ENCODE measurements at places on chromosomes 6 and 20.

GRCh38 chr6:46333481-46333880 lies 157.8 kb downstream of the RCAN2 start:
- DNase-seq: no peak

- peak; percentile 3 for DNase-seq
These were observed 1024.0 kb downstream of the GRIK2 start for GRCh38 chr6:102417368-102417998.

GRCh38 chr20:29314294-29314693 lies 1943.2 kb upstream of the DEFB115 start:
- no peak for DNase-seq

GRCh38 chr6:116316772-116317467 lies 37.2 kb upstream of the TSPYL1 start:
- peak; percentile 24 for DNase-seq

- no peak for DNase-seq
These were observed 9.8 kb upstream of the TPBG start for GRCh38 chr6:82353848-82354247.

- DNase-seq: no peak
These were observed 34.5 kb upstream of the CEP85L start for GRCh38 chr6:118685823-118686449.

DNA sequence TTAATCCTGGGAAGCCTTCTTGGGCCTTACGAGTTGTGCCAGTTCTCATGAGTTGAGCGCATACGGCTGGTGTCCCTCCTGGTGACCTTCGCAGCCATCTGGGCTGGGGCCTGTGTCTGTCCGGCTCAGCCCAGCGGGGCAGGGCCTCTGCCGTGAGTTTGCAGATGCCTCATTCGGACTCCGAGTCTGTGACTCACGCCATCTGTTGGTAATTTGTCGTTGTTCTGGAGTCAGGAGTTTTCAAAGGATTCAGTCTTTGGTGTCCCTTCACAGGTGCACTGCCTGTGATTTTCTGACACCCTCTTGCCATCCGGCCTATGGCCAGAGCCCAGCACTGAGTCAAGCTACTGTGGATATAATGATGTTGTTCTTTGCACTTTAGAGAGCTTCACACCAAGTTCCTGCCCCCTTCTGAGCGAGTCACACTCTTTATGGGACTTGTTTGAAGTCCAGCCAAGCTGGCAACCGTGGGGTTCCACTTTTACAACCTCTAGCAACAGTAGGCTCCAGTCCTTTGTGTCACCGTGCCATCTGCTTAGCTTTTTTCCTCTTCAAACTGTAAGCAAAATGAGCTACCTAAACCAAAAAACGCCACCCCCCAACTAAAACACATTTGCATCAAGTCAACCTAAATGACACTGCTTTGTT lies 175.6 kb downstream of the AIG1 start:
- no peak for DNase-seq

- DNase-seq: peak; percentile 95
These were observed 86.3 kb downstream of the SNX5 start for GRCh38 chr20:17882065-17882833.

GRCh38 chr6:88368071-88368787 lies 202.1 kb upstream of the CNR1 start:
- no peak for DNase-seq

- no peak for DNase-seq
These were observed 39.4 kb upstream of the DACT2 start for GRCh38 chr6:168358842-168359420.

DNA sequence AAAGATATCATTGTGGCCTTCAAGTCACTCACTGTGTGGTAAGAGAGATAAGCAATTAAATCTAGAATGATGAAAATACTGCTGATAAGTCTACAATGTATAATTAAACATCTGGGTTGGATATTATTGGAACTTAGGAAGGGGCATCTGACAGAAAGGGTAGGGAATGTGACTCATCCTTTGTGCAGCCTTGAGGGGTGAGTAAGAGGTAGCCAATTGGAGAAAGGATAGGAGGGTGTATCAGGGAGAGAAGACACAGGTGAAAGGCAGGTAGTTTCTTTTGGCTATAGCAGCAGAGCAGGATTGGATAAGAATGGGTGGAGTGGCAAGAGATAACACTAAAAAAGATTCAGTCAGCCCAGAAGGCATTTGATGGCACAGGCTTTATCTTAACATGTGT lies 182.0 kb downstream of the COL21A1 start:
- DNase-seq: no peak

DNA sequence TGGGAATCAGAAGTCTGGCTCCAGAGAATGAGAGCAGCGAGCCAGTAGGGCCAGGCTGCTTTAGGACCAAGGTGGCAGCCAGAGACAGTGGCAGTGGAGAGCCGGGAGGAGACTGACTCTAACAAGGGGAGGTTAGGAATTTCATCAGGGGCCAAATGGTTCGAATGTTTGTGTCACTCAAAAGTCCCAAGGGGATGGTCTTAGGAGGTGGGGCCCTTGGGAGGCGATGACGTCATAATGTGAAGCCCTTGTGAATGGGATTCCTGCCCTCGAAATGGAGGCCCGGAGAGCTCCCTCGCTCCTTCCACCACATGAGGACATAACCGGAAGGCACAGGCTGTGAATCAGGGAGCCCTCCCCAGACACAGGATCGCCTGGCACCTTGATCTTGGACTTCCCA lies 299.7 kb downstream of the QKI start:
- DNase-seq: no peak

DNA sequence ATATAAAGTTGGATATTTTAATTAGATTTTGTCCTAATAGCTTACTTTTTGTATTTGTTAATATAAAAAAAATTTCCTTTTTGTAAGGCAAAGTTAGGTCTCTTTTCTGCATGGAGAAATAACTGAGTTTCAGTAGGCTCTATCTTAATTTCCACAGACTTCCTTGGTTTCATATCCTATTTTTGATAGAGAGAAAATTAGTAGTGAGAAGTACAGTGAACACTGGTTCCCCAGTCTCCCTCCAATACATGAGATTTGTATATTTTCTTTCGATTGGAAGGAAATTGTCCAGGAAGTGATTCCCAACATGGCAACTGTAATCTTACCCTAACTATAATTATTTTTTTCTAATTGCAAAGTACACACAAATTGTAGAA lies 26.4 kb downstream of the TRIM27 start:
- DNase-seq: no peak

GRCh38 chr6:12613811-12614210 lies 102.8 kb upstream of the PHACTR1 start:
- DNase-seq: no peak

DNA sequence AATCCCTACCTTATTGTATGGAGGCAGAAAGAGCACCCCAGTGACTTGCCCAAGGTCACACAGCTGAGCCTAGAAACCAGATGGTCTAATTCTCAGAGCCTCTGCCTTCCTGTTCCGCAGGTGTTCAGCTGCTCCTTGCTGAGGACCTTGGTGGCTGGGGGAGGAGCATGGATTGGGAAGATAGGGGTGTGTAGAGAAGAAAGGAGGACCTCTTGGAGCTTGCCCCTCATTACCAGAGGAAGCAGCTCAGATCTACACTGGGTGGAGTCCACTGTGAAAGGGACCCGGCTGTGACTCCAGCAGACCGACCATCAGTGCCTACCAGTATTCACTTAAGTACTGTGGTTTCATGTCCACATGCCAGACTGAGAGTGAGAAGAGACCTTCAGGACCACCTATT lies 15.2 kb downstream of the FOXP4 start:
- no peak for DNase-seq

GRCh38 chr6:21840428-21840827 lies 246.9 kb downstream of the SOX4 start:
- no peak for DNase-seq

- no peak for DNase-seq
These were observed 21.0 kb downstream of the ZMYND8 start for GRCh38 chr20:47335251-47336128.

DNA sequence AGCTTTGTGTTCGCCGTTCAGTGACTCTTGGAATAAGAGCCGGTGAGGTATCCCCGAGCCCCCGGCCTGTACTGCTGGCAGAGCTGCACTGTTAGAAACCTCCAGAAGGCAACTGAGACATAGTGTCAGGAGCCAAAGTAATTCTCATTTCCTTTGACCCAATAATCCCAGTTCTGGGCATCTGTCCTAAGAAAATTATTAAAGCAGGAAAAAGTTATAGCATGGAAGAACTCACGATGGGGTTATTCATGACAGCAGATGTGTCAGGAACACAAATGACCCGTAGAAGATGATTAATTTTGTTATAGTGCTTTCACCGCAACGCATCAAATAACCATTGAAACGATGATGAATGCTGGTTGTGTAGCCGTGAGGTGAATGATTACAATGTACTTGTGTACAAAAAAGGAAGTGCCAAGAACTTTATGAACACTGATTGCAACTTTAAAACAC lies 20.3 kb downstream of the CYP21A2 start:
- DNase-seq: no peak

DNA sequence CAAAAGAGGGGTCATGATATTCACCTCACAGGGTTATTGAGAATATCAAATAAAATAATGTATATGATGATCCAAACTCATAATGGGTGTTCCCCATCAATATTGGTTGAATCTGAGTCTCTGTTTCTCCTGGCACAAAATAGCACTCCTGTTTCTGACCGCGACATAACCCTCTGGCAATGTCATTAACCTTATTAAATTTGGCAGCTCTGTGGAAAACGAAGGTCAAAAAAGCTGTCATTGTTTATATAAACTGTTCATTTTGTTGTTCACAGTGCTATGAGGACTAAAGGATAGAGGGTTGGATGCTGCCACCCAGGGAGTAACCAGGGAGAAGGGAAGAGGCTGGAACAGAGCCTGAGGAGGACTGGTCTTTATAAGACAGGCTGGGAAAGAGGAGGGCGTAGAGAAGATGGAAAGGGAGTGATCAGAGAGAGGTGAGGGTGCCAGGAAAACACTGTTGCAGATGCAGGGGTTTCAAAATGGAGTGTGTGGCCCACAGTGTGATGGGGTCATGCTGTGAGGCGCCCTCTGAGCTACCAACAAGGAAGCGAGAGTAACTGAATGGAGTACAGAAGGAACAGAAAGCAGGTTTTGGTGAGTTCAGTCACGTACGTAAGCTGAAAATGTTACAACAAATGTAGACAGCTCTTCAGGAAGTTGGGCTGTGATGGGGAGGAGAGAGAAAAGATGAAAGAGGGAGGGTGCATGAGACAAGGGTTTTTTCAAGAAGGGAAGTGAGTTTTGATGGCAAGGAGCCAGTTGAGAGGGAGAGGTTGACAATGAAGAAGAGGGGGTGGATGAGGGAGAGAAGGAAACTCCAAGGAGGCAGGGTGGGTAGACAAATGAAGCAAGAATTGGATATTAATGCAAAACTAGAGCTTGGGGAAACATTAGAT lies 251.6 kb upstream of the TAB2 start:
- DNase-seq: no peak

- peak; percentile 52 for DNase-seq
These were observed 27.6 kb upstream of the HACE1 start for GRCh38 chr6:104887350-104887749.

- no peak for DNase-seq
These were observed 27.6 kb downstream of the PARD6B start for GRCh38 chr20:50758992-50759391.

DNA sequence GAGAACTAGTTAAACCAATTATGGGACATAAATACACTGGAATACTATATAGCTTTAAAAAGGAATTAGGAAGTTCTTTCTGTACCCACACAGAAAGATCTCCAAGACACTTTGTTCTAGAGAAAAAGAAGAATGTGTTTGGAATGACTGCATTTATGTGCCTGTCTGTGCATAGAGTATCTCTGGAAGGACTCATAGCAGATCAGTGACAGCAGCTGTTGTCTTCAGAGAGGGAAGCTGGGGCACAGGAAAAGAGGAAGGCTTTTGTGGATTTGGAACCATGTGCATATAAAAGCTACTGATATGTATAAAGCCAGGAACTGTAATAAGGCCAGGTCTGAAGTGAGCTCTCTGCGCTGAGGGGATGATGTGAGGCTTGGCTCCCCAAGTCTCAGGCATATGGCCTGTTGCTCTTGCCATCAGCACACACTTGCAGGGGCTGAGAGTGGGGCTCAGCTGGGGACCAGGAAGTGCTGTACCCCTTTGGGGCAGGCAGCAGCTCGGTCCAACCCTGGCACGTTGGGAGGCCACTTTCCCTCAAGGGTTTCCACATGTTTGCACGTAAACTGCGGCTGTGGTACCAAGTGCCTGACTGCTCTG lies 31.8 kb upstream of the CCDC167 start:
- DNase-seq: no peak

DNA sequence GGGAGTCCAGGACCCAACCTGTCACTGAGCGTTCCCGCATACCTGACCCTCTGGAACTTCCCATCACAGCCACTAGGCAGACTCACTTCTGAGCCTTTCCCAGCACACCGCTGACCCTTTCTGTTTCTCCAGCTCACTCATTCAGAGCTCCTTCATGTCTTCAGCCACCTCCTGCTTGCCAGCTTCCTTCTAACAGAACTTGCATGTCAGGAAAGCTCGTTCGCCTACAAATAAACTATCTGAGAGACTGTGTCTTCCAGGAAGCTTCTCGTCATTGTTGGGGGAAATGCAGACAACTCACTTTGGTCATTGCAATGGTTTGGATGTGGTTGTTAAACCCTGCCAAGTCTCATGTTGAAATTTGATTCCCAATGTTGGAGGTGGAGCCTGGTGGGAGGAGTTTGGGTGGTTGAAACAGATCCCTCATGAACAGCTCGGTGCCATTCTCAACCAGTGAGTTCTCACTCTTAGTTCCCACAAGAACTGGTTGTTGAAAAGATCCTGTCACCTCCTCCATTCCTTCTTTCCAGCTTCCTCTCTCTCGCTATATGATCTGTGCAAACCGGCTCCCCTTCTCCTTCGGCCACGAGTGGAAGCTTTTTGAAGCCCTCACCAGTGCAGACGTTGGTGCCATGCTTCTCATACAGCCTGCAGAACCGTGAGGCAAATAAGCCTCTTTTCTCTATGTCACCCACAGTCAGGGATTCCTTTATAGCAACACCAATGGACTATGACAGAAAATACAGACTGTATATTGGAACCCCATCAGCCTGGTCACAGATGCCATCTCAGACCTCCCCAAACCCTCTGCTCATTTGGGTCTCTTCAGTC lies 1.4 kb upstream of the MUC21 start:
- peak; percentile 37 for DNase-seq

DNA sequence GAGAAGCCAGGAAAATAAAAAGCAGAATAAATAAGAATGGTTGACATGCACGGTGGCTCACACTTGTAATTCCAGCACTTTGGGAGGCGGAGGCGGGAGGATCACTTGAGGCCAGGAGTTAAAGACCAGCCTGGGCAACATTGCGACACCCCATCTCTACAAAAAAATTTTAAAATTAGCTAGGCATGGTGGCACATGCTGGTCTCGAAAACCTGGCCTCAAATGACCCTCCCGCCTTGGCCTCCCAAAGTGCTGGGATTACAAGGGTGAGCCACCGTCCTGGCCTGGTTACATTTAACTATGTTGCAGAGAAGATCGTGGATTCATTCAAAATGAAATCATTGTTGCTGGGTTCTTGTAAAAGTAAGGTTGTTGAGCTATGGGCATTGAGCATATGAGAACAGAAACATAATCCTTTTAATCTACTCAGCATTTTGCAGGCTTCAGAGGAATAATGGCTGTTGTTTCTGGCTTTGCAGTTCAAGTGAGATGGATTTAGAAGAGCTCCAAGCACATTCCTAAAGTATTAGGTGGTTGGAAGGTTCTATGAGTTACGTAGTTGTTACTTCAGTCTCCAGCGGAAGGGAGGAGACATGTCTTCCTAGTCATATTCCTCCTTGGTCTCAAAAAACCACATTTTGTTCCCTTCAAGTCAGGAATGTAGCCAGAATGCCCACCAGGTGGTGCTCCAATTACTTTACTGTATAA lies 45.6 kb upstream of the RAB23 start:
- peak; percentile 65 for DNase-seq

All from HepG2 (cell line).